ENCODE measurements at places on chromosomes 5 and 9. TPM values are rescaled to one million over a fixed set of nuclear protein-coding genes. Genes with fewer than 3 reads are reported as not detected.

The ROR2 gene
- total RNA-seq, result 0.43 TPM

The SARDH gene
- 0.54 TPM for total RNA-seq

The OMD gene
- total RNA-seq, result not detected

The ANKS6 gene
- 13.4 TPM for total RNA-seq

The ROPN1L gene
- not detected for total RNA-seq

The SV2C gene
- total RNA-seq, result not detected

The NADK2 gene
- total RNA-seq, result 23.0 TPM

The ANKRD31 gene
- 0.47 TPM for total RNA-seq

DNA sequence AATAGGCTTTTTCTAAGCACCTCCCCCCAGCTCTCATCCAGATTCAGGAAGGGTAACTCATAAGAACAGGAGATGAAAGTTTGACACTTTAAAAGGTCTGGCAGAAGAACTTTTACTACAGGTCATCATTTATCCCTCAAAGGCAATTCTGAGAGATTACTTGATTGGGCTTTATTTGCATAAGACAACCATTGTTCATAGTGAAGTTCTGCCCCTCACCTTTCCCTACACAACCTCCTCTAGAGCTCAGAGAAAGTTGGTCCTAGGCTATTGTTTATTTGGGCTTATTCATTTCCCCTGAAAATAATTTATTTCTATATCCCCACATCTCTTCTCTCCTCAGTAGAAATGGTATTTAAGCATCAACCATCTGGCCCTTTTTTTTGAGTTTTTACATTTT is 568.4 kb downstream of the ZNF608 start:
- no peak overlapping the region for H3K27ac ChIP-seq
- DNase-seq, result no peak
- H3K4me3 ChIP-seq, result no peak overlapping the region
- no peaks in the 10 kb centered on the region for H3K27me3 ChIP-seq

GRCh38 chr5:111063709-111064322 is 7.7 kb upstream of the TSLP start:
- H3K4me3 ChIP-seq, result no peak overlapping the region
- H3K36me3 ChIP-seq, result no peaks in the 10 kb centered on the region
- no peaks in the 10 kb centered on the region for H3K4me1 ChIP-seq
- H3K27me3 ChIP-seq, result peaks cover 48% of the 10 kb centered on the region
- DNase-seq, result no peak

- no peaks in the 10 kb centered on the region for H3K4me1 ChIP-seq
- no peak for DNase-seq
- H3K4me3 ChIP-seq, result no peak overlapping the region
- no peak overlapping the region for H3K27ac ChIP-seq
- no peaks in the 10 kb centered on the region for H3K36me3 ChIP-seq
These were observed 16.6 kb upstream of the EGFL7 start for GRCh38 chr9:136645903-136646754.

DNA sequence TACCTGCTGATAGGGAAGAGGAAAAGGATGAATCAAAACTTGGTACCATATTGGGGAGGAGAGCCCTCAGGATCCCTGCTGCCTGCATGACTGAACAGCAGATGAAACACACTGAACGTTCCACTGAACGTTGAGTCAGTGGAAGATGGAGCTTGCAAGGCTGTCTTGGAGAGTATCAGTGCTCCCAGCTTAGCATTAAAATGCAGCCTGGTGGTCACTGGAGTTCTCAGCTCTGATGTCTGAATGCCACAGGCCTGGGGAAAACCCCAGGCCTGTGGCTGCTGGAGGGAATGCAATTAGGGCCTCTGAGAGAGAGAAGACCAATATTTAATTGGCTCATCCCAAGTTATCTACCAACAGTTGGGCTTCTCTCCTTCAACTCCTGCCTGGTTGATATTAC is 54.5 kb downstream of the PDE4D start:
- no peaks in the 10 kb centered on the region for H3K4me1 ChIP-seq
- no peak overlapping the region for H3K27ac ChIP-seq
- H3K4me3 ChIP-seq, result no peak overlapping the region
- H3K27me3 ChIP-seq, result peaks cover 6% of the 10 kb centered on the region
- no peaks in the 10 kb centered on the region for H3K36me3 ChIP-seq

DNA sequence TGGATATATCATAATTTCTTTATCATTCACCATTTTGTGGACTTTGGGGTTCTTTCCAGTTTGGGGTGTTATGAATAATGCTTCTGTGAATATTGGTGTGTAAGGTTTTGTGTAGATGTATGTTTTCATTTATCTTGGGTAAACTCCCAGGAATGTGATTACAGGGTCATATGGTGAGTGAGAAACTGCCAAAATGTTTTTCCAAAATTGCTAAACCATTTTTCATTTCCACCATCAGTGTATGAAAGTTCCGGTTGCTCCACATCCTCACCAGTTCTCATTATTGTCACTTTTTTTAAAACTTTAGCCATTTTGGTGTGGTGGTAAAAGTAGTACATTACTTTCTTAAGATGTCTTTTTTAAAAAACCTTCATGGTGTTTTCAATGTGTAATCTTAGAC is 152.9 kb downstream of the NIPBL start:
- H3K36me3 ChIP-seq, result peaks cover 50% of the 10 kb centered on the region
- DNase-seq, result no peak
- no peaks in the 10 kb centered on the region for H3K4me1 ChIP-seq

GRCh38 chr9:124899845-124900244 is 37.9 kb downstream of the ARPC5L start:
- peaks cover 5% of the 10 kb centered on the region for H3K4me1 ChIP-seq
- DNase-seq, result no peak
- no peaks in the 10 kb centered on the region for H3K27me3 ChIP-seq
- H3K27ac ChIP-seq, result no peak overlapping the region

- DNase-seq, result no peak
- H3K27me3 ChIP-seq, result no peaks in the 10 kb centered on the region
- H3K27ac ChIP-seq, result no peak overlapping the region
- H3K4me1 ChIP-seq, result peaks cover 20% of the 10 kb centered on the region
These were observed 8.0 kb downstream of the STC2 start for GRCh38 chr5:173320259-173320658.

DNA sequence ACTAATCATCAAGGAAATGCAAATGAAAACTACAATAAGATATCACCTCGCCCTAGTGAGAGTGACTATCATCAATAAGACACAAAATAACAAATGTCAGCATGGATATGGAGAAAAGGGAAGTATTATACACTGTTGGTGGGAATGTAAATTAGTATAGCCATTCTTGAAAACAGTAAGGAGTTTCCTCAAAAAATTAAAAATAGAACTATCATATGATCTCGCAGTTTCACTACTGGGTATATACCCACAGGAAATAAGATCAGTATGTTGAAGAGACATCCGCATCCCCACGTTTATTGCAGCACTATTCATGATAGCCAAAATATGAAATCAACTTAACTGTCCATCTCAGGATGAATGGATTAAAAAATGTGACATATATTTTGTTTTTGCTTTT is 31.6 kb upstream of the STK32A start:
- H3K27ac ChIP-seq, result no peak overlapping the region
- no peak for DNase-seq
- H3K4me1 ChIP-seq, result no peaks in the 10 kb centered on the region

DNA sequence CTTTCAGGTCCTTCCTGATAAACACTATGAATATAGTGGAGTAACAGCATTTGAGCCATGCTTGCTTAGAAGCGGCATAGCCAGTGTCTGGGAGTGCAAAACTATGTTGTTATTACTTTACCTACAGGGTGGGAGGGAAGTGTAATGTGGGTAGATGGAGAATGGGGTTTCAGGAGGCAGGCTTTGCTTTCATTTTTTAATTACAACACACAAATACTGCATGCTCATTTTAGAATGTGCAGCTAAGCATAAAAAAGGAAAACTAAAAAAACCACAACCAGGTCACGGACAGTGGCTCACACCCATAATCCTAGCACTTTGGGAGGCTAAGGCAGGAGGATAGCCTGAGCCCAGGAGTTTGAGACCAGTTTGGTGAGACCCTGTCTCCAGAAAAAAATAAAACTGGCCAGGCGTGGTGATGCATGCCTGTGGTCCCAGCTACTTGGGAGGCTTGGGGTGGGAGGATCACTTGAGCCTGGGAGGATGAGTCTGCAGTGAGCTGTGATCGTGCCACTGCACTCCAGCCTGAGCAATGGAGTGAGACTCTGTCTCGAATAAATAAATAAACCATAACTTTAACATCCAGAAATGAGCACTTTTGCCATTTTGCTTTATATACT is 20.2 kb downstream of the HAVCR1 start:
- no peaks in the 10 kb centered on the region for H3K27me3 ChIP-seq
- peak overlapping the region; percentile 85 for H3K27ac ChIP-seq
- DNase-seq, result no peak
- peaks cover 22% of the 10 kb centered on the region for H3K4me1 ChIP-seq
- H3K36me3 ChIP-seq, result peaks cover 33% of the 10 kb centered on the region

DNA sequence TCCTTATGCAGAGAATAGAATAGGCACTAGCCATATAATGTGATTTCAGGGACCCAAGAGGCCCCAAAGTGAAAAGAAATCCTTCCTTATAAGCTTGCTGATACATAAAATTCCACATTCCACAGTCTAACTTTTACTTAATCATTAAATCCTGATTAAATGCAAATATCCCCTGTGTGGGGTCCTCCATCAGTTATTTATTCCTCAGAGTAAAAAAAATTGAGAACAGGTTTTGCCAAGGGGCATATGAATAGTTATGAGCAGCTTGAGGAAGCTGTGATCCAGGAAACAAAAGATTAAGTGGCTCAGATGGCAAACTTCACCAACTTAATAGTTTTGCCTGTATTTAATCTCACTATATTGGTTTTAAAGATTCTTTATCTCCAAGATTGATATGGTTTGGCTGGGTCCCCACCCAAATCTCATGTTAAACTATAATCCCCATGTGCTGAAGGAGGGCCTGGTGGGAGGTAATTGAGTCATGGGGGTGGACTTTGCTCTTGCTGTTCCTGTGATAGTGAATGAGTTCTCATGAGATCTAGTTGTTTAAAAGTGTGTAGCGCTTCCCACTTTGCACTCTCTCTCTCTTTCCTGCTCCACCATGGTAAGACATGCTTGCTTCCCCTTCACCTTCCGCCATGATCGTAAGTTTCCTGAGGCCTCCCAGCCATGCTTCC is 324.9 kb downstream of the NPR3 start:
- DNase-seq, result no peak
- no peak overlapping the region for H3K27ac ChIP-seq

DNA sequence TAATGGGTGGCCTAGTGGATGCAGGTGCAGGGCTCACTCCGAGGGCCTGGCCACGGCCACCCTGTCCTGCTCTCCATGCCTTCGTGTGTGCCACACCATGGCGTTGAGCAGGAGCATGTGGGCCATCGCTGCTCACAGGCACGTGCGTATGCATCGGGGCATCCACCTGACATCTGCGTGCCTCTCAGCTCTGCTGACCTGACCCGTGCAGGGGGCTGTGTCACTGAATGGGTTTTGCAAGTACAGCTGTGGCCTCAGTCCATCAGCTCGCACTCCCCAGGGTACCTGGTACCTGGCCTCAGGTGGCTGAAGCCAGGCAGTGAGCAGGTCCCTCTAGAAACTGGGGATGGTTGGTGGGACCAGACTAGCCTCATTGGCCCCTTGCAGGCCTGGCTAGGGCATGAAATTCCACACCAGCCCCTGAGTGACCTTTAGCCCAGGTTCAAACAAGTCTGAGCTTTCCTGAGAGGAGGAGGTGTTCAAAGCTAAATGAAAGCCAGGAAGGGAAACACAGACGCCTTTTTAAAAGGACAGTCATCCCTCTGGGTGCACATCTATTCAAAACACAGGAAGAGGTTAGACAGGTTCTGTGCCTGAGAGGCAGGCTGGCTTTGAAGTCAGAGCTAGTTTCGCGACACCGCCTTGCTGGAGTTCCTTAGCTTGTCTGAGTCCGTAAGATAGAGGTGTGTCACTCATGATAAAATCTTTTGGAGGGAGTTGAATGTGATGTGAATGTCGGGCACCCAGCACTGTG is 74.0 kb downstream of the MACROH2A1 start:
- peaks cover 25% of the 10 kb centered on the region for H3K4me1 ChIP-seq
- peak overlapping the region; percentile 81 for H3K27ac ChIP-seq
- peak; percentile 88 for DNase-seq
- no peaks in the 10 kb centered on the region for H3K27me3 ChIP-seq
- peaks cover 6% of the 10 kb centered on the region for H3K36me3 ChIP-seq

DNA sequence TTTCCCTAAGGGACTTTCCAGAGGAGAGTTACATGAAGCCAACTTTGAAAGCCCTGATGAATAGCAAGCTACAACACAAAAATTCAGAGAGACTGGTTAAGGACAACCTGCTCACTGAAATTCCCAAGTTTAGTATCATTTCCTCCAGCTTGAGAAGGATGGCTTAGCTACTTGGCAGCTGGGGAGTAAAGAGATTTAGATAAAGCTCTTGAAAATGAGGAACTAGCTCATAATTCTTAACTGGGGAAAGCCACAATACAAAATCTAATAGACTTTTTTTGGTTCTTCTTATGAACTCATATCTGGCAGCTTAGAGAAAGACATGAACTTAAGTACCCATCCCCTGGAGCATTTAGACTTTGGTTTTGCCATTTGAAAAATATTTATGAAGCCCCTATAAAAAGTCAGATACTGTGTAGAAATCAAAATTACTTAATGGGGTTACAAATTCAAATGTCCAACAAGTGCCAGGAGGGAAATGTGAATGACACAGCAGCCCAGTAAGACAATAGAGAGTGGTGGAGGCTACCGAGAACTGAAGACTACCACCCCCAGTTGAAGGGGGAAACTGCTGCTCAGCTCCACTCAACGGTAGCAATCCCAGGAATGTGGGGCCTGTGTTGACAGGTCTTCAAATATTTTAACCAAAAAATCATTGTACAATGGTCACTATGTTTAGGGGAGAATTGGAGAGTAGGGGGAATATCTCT is 79.4 kb upstream of the ADRB2 start:
- no peak overlapping the region for H3K4me3 ChIP-seq
- no peaks in the 10 kb centered on the region for H3K36me3 ChIP-seq
- DNase-seq, result no peak
- H3K27ac ChIP-seq, result no peak overlapping the region

- DNase-seq, result no peak
- no peak overlapping the region for H3K27ac ChIP-seq
- H3K27me3 ChIP-seq, result no peaks in the 10 kb centered on the region
- H3K36me3 ChIP-seq, result peaks cover 32% of the 10 kb centered on the region
These were observed 2.6 kb downstream of the POLK start for GRCh38 chr5:75514323-75514722.

- H3K27me3 ChIP-seq, result no peaks in the 10 kb centered on the region
- peaks cover 4% of the 10 kb centered on the region for H3K4me1 ChIP-seq
- no peak overlapping the region for H3K27ac ChIP-seq
- no peak overlapping the region for H3K4me3 ChIP-seq
These were observed 8.4 kb downstream of the NDUFS4 start for GRCh38 chr5:53568871-53569270.

GRCh38 chr9:130946766-130947617 is 7.9 kb upstream of the FIBCD1 start:
- no peak overlapping the region for H3K27ac ChIP-seq
- peaks cover 4% of the 10 kb centered on the region for H3K27me3 ChIP-seq
- H3K36me3 ChIP-seq, result no peaks in the 10 kb centered on the region
- no peaks in the 10 kb centered on the region for H3K4me1 ChIP-seq
- DNase-seq, result no peak

DNA sequence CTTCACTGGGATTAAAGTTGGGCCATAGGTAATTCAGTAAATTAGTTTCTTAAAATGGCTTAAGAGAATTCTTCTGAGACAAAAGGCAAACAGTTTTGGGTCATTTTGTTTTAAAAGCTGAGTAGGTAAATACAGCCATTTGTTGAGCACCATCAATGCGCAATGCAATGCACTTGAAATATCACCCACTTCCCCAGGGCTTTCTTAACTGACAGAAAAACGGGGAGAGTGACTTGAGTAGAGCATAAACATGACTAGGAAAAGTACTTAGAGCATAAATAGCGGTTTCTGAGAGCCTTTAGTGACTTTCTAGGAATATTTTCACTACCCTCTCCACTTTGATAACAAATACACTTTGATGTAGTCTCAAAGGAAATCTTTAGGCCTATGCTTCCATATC is 27.2 kb downstream of the MLANA start:
- H3K4me3 ChIP-seq, result no peak overlapping the region
- H3K27me3 ChIP-seq, result no peaks in the 10 kb centered on the region
- peaks cover 5% of the 10 kb centered on the region for H3K4me1 ChIP-seq
- H3K36me3 ChIP-seq, result peaks cover 43% of the 10 kb centered on the region
- no peak overlapping the region for H3K27ac ChIP-seq
- no peak for DNase-seq
